ENCODE measurements at places on chromosomes 2 and 18.

GRCh38 chr2:10478916-10479315, 30.8 kb upstream of the ODC1 start:
- no peak for DNase-seq

DNA sequence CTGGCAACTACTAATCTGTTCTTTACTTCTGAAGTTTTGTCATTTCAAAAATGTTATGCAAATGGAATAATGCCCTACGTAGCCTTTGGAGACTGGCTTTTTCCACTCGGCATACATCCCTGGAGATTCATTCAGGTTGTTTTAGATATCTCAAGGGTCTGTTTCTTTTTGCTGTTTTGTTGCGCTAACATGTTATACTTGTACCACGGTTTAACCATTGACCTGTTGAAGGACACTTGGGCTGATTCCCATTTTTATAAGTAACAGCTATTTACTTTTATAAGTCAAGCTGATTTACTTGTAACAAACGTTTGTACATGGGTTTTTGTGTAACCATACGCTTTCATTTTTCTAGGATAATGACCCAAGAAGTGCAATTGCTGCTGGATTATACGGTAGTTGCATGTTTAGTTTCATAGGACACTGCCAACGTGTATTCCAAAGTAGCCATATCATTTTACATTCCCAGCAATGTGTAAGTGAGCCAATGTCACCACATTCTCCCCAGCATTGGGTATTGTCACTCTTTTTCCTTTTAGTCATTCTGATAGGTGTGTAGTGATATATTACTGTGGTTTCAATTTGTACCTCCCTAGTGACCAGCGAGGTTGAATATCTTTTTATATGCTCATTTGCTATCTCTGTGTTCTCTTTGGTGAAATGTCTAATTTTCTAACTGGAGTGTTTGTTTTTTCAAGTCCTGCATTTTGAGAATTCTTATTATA, 36.5 kb upstream of the STAT4 start:
- no peak for DNase-seq

DNA sequence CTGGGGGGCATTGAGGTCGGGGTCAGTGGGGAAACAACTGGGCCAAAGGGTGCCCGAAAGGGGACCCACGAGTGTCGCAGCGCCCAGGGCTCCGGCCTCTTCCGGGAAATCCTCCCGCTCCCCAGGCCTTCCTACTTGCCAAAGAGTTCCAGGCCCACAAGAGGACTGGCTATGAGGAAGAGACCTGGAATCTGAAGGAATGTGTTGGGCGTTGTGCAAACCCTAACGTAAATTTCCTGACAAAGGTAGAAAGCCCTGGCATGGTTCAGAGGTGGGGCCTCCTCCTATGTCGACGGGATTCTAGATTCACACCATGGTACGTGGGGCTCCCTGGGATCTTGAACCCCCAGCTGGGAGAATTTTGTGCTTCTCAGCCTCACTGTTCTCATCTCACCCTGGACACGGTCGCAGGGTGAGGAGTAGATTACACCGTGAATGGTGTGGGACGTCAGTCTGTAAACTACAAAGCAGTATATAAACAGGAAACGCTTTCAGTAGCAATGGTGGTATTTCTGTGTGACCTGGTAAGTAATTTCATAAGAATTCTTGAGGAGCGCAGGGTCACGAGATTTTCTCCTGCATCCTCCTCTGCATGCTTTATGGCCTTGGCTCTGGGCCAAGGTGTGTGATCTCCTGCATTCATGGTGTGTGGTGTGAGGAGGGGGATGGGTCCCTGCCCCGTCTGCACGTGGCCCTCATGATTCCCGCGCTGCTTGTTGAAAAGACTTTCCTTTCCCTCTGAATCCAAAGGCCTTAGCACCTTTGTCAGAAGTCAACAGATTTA, 868 bp downstream of the HSBP1L1 start:
- peak; percentile 46 for DNase-seq

DNA sequence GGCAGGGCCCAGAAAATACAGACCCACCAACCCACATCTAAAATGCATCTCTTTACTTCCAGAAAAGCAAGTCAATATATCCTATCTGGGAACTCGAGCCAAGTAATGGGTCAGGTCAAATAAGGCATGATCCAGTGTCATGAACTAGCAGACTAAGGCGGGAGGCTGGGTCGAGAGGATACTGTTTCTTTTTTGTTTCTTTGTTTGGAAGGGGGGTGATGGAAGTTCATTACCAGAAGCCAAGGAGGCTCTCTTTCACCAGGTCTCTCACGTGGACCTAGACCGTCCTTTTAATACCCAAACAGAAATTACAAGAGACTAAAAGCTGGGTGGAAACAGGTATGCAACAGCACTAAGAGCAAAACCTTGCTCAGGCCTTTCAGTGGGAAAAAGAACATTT, 108.3 kb downstream of the HDAC4 start:
- no peak for DNase-seq

- DNase-seq: no peak
Observed at GRCh38 chr2:31049916-31050588, 88.2 kb downstream of the GALNT14 start.

DNA sequence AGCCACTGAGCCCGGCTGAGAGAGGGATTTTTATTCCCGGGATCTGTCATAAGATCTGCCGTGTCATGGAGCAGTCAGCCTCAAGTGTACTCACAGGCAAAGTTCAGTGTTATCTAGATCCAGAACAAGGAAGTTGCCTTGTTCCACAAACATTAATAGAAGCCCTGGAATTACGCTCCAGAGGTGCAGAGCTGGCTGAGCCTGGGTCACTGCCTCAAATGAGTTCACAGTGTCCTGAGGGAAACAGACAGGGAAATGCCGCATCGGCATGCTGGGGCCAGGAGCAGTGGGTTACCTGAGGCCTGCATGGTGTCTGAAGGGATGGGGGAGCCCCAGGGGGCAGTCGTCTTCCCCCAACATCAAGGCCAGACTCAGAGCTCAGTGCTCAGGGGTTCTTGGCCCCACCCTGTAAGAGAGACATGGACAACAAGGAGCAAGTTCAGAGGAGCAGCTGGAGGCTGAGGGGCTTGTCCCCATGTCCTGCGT, 42.7 kb upstream of the ODC1 start:
- DNase-seq: no peak

DNA sequence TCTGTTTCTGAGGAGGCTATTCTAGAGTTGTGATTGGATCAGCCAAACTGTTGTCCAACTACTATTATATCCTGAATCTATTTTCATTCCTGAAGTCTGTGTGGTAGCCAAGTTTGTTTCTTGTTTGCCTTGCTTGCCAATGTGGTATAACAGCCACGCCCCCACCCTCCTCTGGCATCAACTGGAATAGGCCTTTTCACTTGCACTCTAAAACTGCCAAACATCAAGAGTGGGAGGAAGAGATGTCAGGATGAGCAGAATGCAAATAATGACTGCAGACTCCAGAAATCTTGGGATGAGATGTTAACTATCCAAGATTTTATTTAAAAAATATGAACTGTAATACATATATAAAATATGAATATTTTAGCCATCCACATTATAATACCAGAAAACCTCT, 246.1 kb downstream of the NRXN1 start:
- no peak for DNase-seq

GRCh38 chr2:237878321-237879057, 19.1 kb downstream of the RAMP1 start:
- no peak for DNase-seq

DNA sequence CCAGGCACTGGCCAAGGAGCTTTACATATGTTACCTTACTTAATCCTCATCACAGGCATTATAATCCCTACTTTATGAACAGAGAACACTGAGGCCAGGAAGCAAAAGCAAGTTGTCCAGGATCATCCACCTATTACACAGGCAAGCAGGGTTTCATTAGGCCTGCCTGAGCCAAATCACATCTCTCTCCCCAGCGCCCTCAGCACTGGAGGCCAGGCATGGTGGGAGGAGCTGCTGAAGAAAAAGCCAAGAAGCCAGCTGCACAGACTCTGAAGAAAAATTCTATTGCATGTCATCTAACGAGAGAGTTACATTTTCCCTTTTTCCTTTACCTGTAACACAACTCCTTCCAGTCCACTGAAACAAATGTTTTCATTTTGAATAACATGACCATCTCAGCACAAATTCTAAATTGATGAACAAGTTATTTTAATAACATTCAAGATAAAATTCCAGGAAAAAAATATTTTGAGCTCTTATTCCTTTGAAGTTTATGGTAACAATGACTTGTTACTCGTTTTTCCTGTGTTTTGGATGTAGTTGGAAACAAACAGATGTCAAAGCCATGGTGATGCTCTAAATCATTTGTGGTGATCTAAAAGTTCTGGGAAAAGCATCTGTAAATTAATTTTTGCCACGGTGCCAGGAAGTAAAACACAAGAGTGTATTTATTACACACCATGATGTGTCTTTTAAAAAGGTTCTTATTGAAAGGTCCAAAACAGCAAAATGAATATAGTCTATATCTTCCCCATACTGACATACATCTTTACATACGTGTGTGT, 139.0 kb upstream of the ITGB6 start:
- DNase-seq: no peak

DNA sequence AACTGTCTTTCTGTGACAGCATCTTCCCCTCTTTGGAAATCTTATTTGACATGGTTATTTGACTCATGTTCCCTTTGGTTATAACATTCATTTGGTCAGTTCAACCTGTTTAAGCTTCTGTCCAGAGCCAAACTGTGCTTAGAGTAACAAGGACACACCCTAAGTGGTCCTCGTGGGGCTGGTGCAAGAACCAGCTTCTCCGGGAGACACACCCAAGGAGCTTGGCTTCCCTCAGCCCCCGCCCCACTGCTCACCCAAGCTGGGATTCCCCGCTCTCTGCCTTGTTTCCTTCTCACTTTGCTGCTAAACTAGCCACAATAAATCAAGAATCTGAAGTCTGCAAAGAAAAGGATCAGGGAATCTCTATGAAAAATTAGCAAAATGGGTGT, 1.4 kb downstream of the SCYGR3 start:
- DNase-seq: peak; percentile 36

DNA sequence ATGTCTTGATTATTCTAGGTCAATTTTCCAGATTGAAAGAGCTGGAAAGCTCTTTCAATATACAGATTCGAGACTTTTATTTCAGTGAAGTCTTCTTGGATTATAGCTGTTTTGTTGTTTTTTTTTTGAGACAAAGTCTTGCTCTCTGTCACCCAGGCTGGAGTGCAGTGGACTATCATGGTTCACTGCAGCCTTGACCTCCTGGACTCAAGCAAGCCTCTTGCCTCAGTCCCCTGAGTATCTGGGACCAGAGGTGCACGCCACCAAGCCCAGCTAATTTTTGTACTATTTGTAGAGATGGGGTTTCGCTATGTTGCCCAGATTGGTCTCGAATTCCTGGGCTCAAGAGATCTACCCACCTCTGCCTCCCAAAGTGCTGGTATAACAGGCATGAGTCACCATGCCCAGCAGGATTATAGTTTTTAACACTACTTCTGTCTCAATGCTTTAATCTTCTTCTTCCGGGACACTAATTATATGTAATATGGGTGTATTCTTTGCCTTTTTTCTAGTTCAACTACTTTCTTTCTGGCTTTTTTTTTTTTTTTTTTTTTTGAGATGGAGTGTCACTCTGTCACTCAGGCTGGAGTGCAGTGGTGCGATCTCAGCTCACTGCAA, 62.3 kb downstream of the USP37 start:
- DNase-seq: no peak

- no peak for DNase-seq
Observed at GRCh38 chr18:32478317-32478716, 7.6 kb upstream of the GAREM1 start.

- DNase-seq: no peak
Observed at GRCh38 chr2:102999958-103000357, 238.1 kb downstream of the TMEM182 start.

DNA sequence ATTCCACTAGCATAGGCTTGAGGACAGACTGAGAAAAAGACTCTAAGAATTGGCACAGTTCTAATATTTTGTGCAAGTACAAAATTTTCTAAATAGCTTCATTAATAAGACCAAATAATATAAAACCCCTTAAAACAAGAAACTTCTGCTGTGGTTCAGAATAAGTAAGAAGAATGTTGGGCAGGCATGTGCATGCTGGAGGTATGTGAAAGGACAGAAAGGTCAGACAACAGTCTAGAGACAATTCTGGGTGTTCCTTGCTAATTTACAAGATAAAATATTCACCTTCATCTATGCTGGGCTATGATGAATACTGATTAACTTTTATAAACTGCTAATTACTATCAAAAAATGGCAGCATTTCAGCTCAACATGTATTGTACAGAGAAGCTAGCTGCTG, 14.9 kb downstream of the CEBPZOS start:
- no peak for DNase-seq

DNA sequence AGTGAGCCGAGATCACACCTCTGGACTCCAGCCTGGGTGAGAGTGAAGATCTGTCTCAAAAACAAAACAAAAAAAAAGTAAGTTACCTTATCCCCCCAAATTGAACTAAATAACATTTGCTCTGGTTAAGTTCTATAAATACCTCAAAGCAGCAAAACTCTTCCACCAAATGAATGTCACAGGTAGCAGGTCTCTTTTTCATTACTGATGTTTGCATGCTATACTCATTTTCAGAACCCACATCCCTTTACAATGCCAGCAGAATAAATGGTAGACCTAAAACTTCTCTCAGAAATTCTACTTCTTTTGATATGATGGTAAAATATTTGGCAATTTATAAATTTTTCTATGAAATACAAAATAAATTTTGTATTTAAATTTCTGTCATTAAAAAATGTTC, 22.3 kb downstream of the INO80D start:
- no peak for DNase-seq

DNA sequence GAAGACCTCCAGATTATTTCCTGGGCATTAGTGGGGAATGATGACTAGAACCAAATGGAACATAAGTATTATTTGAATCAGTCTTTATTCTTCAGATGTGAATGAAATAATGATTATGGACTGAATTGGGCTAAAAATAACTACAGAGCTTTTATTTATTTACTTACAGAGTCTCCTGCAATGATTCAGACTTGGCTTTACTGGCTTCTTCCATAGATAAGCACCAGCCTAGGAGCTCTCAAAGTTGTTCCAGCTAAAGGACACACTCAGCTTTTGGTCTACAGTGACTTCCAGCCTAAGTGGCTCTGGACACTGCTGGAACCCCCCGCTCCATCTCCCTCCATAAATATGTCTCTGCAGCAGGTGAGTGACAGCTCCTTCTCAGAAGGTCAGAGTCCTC, 24.3 kb upstream of the ARHGAP25 start:
- DNase-seq: no peak

- no peak for DNase-seq
Observed at GRCh38 chr18:650428-650858, 7.0 kb upstream of the TYMS start.

GRCh38 chr18:26741048-26741447, 124.5 kb downstream of the AQP4 start:
- DNase-seq: no peak

GRCh38 chr2:133480707-133481429, 87.4 kb downstream of the NCKAP5 start:
- DNase-seq: no peak

DNA sequence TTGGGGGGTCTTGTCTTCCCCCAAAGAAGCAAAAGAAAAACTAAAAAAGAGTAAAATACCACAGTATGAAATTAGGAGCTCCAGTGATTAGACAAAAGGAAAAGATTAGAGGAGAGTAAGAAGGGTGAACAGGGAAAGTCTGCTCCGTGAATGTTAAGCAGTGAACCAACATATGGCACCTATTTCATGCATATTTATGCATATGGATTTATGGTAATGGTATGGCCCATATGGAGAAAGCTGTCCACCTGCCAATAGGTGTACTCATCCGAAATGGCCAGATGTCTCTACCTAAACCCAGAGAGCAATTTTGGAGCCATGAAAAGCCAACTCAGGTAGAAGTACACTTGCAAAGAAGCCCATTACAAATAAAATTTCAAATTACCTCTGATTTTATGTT, 404.0 kb upstream of the RAB6C start:
- DNase-seq: no peak

Data from GM13977 (cell line).